Ureter (tissue), 1 donor: ENCODE measurements at places on chromosomes 3 and 15.
A peak's percentile ranks its signal among the peaks of the same experiment; 100 is the strongest.

GRCh38 chr3:44060164-44060563, 181.5 kb upstream of the TOPAZ1 start:
- DNase-seq = no peak

DNA sequence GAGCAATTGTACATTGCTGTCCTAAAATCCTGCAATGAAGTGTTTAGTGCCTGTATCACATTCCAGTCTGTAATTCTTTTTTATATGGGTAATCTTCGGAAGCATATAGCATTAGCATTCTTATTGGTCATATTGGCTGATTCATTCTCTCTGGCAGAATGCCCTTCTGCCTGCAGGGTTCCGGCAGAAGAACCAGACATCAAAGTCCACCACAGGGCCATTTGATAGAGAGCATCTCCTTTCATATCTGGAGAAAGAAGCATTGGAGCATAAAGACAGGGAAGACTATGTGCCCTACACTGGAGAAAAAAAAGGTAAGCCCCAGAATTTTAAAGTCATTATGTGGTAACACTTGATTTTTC, 39.6 kb downstream of the TMOD3 start:
- no peak for DNase-seq

- DNase-seq = peak; percentile 60
These were observed 468 bp downstream of the UBP1 start for GRCh38 chr3:33439546-33440327.

DNA sequence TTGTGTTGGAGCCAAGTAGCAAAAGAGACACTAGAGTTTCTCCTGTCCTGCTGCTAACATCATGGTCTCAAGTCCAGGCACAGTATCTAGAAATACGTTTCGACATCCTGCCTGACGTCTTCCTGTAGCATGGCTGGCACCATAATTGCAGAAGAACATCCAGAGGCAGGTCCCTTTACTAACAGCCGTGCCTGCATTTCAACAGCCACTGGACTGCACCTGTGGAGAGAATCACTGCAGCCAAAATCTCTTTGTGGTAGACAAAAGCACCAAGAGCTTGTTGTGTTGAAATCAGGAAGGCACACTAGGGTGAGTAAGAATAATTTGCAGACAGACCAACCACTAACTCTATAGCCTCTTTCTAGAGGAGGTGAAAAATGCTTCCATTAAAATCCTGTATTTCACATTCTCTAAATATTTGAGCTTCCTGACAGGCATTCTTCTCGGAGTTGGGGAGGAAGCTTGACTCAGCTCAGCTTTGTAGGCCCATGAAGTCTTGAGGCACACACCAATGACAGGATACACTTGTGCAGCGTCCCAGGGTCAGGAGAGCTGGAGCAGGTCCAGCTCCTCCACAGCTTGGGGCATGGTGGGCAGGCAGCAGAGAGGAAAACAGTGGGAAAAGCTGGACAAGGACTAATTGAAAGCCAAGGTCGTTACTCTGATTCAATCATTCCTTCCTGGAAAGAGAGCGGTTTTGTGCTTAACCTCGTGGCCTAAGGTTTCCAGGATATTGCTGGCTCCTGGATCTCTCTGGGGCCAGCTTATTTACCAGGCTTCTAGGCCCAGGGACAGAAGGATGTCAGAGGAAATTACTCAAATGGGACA, 244.9 kb downstream of the FAM43A start:
- peak; percentile 42 for DNase-seq

DNA sequence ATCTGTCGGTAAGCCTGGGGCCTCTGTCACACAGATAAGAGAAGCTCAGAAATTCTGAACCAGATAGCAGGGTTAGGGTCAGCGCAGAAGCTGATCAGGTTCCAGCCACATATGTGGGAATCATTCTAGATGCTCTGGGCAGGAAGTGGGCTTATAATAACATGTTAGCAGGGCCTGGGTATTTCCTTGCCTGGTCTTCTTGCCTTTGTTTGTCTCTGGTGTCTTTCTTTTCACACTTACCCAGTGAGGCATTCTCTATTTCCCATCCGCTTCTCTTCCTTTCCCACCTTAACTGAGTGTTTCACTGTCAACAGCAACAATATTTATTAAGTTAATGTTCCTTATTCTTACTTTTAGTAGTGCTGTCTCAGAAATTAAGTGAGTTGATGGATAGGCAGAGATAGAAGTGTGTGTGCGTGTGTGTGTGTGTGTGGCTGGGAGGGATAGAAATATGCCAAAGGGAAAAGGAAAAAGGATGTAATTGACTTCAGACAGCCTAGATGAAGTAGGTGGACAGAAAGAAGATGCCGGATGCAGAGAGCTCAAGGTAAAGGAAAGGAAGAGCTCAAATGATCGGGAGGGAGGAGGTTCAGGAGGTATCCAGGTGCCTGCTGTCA, 2.0 kb downstream of the PLA1A start:
- DNase-seq = no peak

- no peak for DNase-seq
These were observed 880.1 kb downstream of the CADM2 start for GRCh38 chr3:85838921-85839320.

DNA sequence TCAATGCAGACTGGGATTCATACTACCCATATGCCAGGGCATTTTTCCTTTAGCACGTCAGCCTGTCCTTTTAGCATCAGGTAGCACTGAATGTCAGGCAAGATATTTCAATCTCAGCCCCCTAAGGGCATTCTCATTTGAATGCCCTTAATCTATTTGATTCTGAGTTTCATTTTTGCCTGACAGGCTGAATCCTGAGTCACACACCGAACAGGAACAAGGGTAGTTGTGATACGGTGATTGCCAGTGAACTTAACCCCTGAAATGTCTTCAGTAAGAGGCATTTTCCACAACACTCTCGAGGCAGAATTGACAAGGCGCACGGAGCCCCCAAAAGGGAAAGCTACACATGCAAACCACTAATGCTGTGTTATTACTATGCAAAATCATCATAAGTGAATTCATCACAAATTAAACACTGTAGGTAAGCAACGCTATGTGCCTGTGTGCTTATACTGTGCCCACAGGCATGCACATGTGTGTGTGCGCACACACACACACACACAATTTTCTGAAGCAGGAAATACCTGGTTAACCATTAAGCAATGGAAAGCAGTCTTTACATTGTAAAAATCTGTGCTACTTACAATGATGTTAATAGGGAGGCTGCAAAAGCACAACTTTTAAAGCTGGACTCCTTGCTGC, 130.4 kb downstream of the ZNF385D start:
- no peak for DNase-seq

DNA sequence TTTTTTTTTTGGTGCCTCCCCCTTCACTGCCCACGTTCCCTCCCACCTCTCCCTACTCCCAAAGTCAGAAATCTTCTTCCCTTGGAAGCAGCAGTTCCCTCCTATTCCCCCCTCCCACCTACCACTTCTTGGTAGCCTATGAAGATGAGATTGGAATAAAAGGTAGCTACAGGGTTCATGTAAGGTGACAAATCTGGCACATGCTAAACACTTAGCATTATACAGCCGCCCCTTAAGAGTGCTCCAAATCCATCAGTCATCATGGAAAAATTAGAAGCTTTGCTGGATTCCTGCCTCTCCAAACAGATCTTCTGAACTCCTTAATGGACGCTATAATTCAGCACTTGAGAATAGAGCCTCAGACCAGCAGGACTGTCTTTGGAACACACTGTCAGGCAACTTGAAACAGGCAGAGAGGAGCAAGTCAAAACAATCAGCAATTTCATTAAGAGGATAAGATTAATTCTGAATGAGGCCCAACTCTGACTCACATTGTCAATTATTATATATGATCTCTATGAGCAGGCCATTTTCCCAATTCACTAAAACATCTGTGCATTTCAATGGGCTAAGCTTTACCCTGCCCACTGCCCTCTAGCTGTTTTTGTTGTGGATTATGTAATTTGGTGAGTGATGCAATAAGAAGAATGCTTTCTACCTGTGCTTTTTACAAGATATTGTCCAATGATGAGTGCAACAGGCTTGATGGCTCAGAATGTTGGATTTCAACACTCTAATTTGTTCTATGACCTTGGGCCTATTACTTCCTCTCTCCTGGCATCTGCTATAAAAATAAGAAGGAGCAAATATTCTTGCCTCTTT, 34.6 kb upstream of the SPRED1 start:
- DNase-seq = no peak

DNA sequence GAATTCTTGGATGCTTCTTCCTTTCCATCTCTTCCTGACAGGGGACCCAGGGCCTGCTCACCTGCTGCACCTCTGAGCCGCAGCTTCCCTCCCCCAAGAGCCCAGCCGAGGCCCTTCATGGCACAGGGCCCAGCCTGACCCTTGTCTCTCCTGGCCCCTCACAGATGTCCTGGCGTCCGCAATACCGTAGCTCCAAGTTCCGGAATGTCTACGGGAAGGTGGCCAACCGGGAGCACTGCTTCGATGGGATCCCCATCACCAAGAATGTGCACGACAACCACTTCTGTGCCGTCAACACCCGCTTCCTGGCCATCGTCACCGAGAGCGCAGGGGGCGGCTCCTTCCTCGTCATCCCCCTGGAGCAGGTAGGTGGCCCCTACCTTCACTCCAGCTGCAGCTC, 66.2 kb downstream of the CORO2B start:
- DNase-seq = no peak

- no peak for DNase-seq
These were observed 37.1 kb downstream of the CTXND1 start for GRCh38 chr15:80214910-80215309.

GRCh38 chr3:10353160-10353559, 32.2 kb upstream of the SEC13 start:
- DNase-seq = no peak

DNA sequence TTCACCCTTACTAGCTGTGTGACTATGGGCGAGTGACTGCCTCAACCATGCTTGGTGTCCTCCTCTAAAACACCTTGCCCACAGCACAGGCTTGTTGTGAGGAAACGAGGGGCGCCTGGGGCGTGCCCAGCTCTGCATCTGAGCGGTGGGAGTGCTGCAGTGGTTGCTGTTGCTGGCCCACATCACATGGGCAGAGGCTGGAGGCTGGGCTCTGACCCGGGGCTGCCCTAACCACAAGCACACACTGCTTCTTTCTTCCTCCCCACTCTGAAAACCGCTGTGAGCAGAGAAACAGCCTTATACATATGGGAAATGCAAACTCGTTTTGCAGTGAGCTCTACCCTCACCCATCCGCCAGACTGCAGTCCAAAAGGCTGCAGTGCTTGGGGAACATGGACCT, 74.8 kb upstream of the RPL32 start:
- DNase-seq = no peak

GRCh38 chr3:130843441-130843840, 50.4 kb upstream of the ATP2C1 start:
- no peak for DNase-seq

DNA sequence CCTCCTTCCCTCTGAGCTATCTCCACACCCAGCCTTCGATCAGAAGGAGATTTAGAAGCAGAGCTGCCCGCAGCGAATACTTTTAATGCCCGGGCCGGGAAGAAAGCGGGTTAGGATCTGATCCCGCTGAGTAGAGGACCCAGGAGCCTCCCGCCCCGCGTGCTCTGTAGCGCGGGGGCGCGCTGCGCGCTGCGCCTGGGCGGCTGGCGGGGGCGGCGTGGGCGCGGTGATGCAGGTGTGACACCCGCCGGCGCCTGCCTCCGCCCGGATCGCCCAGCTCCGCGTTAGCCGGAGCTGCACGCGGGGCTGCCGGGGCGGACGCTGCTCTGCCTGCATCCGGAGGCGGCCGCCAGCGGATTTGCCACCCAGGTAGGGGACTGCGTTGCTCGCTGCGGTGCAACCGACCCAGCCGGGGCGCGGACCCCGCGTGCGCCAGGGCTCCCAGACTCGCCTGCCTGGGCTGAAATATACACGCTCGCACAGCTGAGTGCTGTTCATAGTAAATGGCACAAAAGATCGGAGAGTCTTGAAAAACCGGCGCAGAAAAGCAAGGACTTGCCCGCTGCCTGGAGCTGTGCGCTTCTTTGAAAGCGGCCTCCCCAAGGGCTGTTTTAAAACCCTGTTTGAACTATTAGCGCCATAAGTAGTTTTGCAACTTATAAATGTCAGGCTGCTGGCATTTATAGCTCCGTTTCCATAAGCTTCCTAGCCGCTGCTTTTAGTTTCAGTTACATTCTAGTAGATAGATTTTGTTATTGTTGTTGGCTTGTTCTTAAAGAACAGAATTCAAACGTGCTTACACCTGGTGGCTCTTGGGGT, at the start of gene SV2B:
SV2B (plus strand) TSS at position 263 of the 819 bp plus-strand sequence. CDS start 126,007 bp downstream, outside the sequence.
- DNase-seq = no peak

GRCh38 chr3:32821686-32822296, 4.0 kb downstream of the TRIM71 start:
- no peak for DNase-seq
